ENCODE measurements at places on chromosomes 12 and 14.

- no peak for DNase-seq
These were observed 313.6 kb upstream of the RTL1 start for GRCh38 chr14:101217080-101217463.

DNA sequence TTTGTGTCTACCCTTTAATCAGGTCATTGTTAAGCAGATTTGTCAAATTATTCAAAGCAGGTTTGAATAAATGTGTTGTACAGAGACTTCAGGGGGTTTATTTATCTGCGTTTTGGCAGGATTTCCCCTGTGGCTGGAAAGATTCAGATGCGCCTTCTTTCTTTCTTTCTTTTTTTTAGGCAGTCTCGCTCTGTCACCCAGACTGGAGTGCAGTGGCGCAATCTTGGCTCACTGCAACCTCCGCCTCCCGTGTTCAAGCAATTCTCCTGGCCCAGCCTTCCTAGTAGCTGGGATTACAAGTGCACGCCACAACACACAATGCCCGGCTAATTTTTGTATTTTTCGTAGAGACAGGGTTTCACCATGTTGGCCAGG, 6.3 kb upstream of the NANOGNB start:
- DNase-seq: no peak

- no peak for DNase-seq
These were observed 325.1 kb downstream of the AEBP2 start for GRCh38 chr12:19764408-19764807.

GRCh38 chr12:110338754-110339153, 57.7 kb downstream of the ATP2A2 start:
- DNase-seq: no peak

- DNase-seq: no peak
These were observed 1.6 kb downstream of the CMKLR1 start for GRCh38 chr12:108337235-108338223.

- DNase-seq: peak; percentile 46
These were observed 8.6 kb downstream of the PPP1R1A start for GRCh38 chr12:54579696-54580333.

DNA sequence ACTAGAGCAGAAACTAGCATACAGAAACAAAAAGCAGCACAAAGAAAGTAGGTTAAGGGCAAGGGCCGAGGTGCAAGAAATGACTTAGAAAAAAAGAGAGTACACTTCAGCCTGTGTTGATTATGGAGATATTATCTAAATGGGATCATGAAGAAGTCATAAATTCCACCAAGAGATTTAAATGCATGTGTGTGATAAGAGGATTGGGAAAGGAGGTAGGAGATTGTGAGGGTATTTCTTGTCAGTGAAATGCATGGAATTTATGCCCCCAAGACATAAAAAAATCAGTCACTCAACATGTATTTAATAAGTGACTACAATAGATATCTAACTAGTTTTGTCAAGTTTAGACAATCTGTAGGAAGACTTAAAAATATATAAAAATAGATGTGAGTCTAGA, 976.2 kb upstream of the LRFN5 start:
- no peak for DNase-seq

GRCh38 chr12:30533558-30534265, 162.0 kb downstream of the IPO8 start:
- DNase-seq: no peak

GRCh38 chr12:79360936-79361335, 329.8 kb downstream of the PAWR start:
- no peak for DNase-seq

GRCh38 chr12:76555797-76556196, 3.8 kb downstream of the OSBPL8 start:
- DNase-seq: no peak

Data from NK-92 treated with Interleukin-12 subunit alpha and Interleukin-12 subunit beta, amount 100 ng/mL, for 24 hours (cell line).